Body of pancreas (tissue), 4 donors: ENCODE measurements at places on chromosomes 11 and 22.

DNA sequence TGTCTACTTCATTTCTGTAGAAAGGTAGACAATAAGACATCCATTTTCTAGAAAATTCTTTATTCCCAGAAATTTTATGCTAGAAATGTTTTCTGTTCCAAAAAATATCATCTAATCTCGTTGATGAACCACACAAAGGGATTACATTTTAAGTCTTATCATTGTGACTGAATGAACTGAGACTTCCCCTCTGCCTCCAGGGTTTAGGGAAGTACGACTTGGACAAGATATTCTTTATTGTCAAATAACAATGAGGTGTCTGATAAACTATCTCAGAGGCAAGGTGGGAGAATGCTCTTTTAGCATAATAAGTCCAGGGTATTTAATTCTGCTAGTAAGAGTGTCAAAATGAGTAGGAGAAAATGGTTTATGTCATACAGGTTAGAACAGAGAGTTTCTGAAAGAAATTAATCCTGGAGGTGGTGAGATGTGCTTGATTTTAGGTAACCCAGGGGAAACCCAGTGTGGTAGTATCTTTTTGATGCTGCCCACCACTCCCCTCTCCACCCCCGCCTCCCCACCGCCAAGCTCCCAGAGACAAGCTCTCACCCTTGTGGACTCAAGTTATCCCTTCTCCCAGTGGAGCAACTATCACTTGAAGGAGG lies 100.6 kb downstream of the CD44 start:
- DNase-seq: no peak

DNA sequence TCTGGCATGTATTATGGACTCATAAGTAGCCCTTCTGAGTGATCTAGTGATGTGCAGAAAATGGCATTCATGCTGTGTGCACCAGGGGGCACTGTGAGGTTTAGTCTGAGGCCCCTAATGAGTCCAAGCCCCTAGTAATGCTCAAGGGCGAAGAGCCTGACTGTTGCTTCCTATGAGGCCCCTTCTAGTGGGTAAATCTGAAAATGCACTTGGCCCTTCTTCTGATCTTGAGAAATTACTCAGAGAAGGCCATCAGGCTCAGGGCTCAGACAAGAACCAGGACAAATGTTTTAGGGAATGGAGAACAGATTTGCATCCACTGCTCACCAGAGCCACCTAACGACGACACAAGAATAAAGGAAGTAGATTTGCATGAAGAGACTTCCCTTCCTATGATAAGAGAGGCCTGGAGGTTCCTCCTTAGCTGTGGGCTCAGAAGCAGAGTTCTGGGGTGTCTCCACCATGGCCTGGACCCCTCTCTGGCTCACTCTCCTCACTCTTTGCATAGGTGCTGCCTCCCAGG lies 75.8 kb downstream of the GGTLC2 start:
- no peak for DNase-seq

- DNase-seq: no peak
These were observed 62.9 kb upstream of the ATXN10 start for GRCh38 chr22:45608763-45609180.

GRCh38 chr22:22959147-22959827 lies 71.7 kb downstream of the IGLL5 start:
- DNase-seq: peak; percentile 72

GRCh38 chr11:109785714-109786113 lies 307.5 kb upstream of the ZC3H12C start:
- DNase-seq: no peak

GRCh38 chr11:94170953-94171352 lies 42.3 kb downstream of the PANX1 start:
- DNase-seq: no peak
